Cardiac septum (tissue), 1 donor: ENCODE measurements at places on chromosomes 6 and 20.

- DNase-seq = no peak
Measured at GRCh38 chr6:144377586-144378210, 92.6 kb downstream of the UTRN start.

DNA sequence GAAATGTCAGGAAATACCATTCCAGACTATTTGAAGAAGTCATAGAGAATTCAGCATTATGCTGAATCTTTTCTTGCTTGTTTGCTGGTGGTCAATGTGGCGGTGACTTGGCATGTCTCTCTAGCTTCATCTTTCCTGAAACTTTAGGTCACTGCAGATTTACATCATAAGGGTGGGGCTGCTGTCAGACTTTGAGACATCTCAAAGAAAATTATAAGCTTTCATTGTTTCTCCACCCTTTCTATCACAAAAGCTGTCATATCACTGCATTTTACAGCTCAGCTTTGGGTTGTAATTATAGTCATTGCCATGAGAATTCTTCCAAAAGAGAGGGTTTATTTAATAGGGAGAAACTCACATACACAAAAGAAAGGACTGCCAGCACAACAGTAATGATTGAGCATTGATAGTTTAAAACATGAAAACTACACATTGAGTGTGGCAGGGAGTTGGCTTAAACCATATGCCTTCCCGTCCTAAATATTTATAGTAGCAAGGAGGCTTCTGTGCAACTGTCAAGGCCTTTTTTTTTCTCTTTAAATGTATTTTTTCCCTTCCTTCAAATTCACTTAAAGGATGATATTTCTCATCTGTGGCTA is 44.7 kb upstream of the LRRC1 start:
- DNase-seq = no peak

DNA sequence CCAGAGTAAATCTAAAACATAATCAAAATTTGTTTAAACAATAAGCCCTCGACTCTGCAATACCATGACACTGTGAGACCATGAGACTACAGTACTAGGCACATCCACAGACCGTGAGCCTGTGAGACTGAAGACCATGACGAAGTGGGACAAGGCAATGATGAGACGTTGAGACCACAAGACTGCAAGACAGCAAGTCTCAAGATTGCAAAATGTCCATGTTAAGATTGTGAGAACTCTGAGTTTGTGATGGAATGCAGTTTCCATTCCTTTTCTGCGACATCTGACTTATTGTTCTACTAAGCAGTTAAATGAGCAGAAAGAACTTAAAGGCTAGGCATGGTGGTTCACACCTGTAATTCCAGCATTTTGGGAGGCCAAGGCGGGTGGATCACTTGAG is 102.1 kb upstream of the PHACTR1 start:
- no peak for DNase-seq

DNA sequence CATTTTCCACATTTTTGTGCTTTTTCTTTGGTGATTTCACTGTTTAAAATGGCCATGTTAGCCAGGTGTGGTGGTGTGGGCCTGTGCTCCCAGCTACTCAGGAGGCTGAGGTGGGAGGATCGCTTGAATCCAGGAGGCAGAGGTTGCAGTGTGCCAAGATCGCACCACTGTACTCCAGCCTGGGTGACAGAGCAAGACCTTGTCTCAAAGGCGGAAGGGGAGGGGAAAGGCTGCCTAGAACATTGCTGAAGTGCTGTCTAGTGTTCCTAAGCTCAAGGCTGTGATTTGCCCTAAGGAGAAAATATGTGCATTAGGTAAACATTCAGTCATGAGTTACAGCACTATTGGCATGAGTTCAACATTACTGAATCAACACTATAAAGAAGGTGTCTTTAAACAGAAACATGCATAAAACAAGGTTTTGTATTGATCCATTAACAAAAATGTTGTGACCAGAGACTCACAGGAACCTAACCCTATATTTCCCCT is 14.0 kb downstream of the ZC2HC1B start:
- DNase-seq = no peak

- DNase-seq = no peak
Measured at GRCh38 chr6:150499882-150500312, 99.8 kb upstream of the PLEKHG1 start.

DNA sequence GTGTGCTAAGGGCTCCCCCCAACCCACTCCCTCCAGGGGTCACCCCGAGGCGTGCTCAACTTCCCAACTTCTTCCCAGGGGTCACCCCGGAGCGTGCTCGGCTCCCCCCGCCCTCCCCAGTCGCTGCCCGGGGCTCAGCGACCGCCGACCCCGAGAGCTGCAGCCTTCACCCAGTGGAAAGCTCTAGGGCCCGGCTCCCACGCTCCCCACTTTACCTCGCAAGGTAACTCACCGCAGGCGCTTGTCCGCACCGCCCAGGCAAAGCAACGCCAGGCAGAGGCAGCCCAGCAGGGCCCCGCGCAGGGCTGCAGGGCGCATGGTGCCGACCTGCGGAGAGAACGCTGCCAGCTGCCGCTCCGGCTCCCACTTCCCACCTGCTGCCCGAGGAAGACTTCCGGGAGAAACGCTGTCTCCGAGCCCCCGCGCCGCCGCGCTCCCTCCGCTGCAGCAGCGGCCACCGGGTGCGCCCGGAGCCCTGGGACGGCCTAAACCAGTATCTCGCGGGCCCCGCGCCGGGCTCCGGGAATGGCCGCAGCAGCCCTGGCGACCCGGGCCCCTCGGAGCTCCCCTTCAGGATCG is 396 bp downstream of the RNASET2 start:
- no peak for DNase-seq

- DNase-seq = no peak
Measured at GRCh38 chr6:158825951-158826306, 6.8 kb upstream of the EZR start.

DNA sequence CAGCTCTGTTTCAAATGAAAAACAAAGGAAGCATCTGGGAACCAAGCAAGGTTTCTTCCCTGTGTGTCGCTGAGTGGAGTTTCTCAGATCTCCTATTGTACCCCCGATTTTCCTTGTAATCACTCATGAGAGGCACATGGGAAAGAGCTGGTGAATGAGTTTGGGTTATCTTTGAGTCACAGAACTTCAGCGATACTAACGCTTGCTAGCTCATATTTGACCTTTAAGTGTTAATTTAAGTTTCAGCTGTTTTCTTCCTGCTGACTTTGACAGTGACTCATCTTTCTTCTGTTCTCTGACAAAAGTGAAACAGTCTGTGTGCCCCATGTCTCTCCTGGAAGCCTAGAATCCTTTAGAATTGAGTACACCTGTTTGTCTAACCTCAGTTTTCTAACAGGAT is 261.1 kb upstream of the RGS17 start:
- no peak for DNase-seq

GRCh38 chr6:19465760-19466159 is 371.4 kb upstream of the ID4 start:
- DNase-seq = no peak

GRCh38 chr6:7086488-7086887 is 21.3 kb upstream of the RREB1 start:
- DNase-seq = no peak

GRCh38 chr20:44765091-44765490 is 19.4 kb downstream of the KCNK15 start:
- no peak for DNase-seq

DNA sequence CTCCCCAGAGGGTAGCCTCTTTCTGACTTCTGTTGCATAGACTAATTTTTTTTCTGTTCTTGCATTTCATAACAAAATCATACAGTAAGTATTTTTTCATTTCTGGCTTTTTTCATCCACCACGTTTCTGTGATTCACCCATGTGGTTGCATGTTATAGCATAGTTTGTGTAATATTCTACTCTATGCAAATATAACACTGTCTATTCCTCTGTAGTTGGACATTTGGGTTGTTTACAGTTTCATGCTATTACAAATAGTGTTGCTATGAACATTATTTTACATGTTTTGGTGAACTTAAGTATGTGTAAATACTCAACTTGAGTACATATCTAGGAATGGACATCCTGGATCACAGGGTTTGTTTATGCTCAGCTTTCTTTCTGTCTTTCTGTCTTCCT is 187.2 kb upstream of the KCNG1 start:
- no peak for DNase-seq

- no peak for DNase-seq
Measured at GRCh38 chr6:157314705-157315321, 8.5 kb downstream of the TMEM242 start.

GRCh38 chr20:310645-311044 is 13.3 kb downstream of the ZCCHC3 start:
- no peak for DNase-seq

- no peak for DNase-seq
Measured at GRCh38 chr20:22984606-22985005, 50.5 kb upstream of the SSTR4 start.

GRCh38 chr20:31979713-31980426 is 11.9 kb downstream of the XKR7 start:
- no peak for DNase-seq
